Colonic mucosa (tissue), 4 donors: ENCODE measurements at places on chromosomes 4 and X.
A peak's percentile ranks its signal among the peaks of the same experiment; 100 is the strongest.

GRCh38 chr4:152539556-152540292, 3.8 kb upstream of the FBXW7 start:
- no peak for DNase-seq

GRCh38 chr4:72525938-72526337, 43.1 kb downstream of the ADAMTS3 start:
- no peak for DNase-seq

DNA sequence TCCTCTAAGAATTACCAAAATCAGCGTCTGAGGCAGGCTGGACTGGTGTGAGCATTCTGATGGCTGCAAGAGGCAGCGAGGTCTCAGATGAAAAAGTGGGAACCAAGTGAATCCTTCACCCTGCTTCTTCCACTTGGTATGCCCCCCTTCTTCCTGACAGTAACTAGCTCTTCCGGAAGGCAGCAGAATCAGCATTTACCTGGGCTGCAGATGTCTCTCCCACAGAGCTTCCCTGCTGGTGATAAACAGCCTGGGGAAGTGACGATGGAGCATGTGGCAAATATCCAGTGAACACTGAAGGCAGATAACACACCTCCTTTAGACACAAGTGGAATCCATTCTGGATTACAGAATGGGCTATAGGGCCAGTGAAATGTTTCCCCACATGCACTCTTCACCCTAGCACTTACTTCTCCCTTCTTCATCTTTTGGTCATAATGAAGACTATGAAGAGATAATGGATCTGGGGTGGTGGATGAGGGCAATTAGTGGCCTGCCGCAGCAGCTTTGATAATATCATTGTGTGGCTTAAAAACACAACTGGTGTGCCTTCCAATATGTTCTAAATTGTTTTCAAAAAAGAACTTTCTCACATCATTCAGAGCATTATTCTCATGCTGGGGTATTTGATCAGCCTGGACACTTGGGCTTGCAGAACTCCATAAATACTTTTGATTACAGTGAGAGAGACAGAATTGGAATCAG, 60.8 kb upstream of the TBC1D9 start:
- no peak for DNase-seq

- no peak for DNase-seq
These were observed 231.5 kb downstream of the PCDH18 start for GRCh38 chr4:137300776-137301175.

DNA sequence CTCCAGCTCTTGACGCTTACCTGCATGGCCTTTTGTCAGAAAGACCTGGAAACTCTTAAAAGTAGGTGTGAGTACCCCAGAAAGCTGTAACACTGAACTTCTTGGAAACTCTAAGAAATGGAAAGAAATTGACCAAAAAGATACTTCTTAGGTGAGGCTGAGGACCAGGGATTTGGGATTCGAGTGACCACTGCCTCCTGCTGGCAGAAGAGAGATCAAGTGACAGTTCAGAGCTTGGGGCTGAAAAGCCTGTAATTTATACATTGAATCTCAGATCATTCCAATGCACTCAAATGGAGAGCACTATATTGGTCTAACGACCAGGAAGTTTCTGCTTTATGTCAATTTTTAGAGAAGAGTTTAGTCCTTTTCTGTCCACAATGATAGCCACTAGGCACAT, 204.6 kb downstream of the PDGFRA start:
- DNase-seq, result no peak

DNA sequence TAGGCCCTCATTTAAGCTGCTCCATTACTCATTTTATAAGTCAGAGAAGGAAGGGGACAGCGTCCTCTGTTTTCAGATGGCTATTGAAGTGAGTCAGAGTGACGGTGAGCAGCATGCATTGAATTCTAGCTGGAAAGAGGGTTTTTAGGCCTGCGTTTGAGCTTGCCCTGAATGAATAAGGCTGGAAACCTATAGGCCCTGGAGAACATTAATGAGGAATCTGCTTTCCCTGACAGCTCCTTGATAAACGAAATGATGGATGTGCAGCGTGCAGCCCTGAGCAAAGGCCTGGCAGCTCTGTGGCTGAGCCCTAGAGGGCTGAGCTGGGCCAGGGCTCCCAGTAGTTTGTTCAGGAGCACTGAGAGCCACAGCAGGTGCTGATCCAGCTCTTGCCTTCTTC, 33.4 kb downstream of the TBL1X start:
- DNase-seq, result no peak

- no peak for DNase-seq
These were observed 20.2 kb upstream of the MAP3K15 start for GRCh38 chrX:19535476-19535875.

GRCh38 chr4:159337041-159337440, 234.2 kb downstream of the RAPGEF2 start:
- no peak for DNase-seq

DNA sequence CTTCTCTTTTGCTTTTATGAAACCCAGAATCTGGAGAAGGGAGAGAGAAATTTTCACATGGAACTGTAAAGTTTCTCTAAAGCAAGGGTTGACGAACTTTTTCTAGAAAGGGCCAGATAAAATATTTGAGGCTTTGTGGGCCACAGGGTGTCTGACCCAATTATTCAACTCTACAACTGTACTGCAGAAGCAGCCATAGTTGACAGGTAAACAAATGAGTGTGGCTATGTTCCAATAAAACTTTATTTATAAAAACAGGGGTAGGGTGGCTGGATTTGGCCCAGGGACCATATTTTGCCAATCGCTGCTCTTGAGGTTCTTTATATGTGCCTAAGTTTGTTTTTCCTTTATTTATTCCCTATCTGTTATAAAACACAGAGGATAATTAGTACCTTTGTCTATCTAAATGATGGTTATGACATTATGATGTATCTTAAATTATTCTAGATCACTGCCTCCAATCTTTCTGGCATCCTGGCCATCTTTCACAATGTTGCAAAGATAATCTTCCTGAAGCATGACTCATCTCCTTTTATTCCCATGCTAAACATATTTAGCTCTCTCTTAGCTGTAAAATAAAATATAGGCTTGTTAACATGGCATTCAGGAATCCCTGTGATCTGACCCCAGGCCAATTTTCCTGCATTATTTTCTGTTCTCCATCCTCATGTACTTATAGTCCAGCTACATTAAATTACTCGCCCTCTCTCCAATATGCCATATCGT, 106.8 kb upstream of the CBLL2 start:
- no peak for DNase-seq

- DNase-seq, result peak; percentile 58
These were observed 15.0 kb downstream of the ADD1 start for GRCh38 chr4:2858451-2859217.

DNA sequence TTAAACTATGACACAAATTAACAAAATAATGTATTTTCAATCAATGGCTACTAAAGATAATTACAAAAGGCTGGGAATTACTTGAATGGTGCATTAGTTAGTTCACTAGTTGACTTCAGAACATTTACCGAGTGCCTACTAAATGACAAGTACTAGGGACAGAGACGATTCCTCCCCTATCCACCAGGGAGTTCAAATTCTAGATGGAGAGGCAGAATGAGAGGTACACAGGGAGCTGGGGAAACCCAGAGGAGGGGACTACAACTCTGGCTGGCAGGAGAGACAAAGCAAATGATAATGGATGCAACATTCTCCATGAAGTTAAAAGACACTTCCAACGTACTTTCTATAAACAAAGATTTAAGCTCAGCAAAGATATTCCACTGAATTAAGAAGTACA, 43.1 kb upstream of the MCF2 start:
- no peak for DNase-seq

GRCh38 chr4:152454398-152455011, 81.4 kb downstream of the FBXW7 start:
- DNase-seq, result no peak

- no peak for DNase-seq
These were observed 33.7 kb downstream of the ARHGAP24 start for GRCh38 chr4:85508654-85509053.

- peak; percentile 71 for DNase-seq
These were observed 54.6 kb upstream of the RAPGEF2 start for GRCh38 chr4:159048166-159048886.

- no peak for DNase-seq
These were observed 376.5 kb upstream of the MAD2L1 start for GRCh38 chr4:120443116-120443515.

- DNase-seq, result no peak
These were observed 3.2 kb upstream of the FGF2 start for GRCh38 chr4:122823476-122823875.

- DNase-seq, result no peak
These were observed 114.5 kb upstream of the ACSL4 start for GRCh38 chrX:109847257-109848187.

DNA sequence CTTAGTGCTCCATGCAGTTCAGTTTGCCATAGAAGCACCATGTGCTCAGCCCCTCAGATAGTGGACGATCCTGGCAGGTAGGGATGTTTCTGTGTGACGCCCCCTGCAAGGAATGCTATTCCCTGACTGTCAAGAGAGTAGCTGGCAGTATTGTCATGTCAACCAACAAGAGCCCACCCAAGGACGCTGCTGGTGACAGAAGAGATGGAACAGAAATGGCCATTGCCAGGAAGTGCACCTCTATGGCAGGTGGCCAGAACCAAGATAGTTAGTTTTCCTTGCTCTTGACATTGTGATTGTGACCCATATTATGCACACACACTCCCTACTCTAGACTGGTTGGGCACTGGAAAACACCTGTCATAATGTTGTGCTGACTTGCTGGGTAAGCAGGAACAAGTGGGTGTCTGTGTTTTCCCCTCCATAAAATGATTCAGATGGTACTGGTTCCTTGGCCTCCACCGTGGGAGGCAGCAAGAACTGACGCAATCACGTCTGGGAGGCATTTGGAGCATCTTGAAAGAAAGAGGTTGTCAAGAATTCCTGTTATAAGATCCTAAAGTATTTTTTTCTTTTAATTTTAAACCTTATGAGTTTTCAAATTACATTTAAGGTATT, 507.9 kb downstream of the MID1IP1 start:
- no peak for DNase-seq

GRCh38 chr4:167025670-167026069, 208.6 kb downstream of the SPOCK3 start:
- no peak for DNase-seq

DNA sequence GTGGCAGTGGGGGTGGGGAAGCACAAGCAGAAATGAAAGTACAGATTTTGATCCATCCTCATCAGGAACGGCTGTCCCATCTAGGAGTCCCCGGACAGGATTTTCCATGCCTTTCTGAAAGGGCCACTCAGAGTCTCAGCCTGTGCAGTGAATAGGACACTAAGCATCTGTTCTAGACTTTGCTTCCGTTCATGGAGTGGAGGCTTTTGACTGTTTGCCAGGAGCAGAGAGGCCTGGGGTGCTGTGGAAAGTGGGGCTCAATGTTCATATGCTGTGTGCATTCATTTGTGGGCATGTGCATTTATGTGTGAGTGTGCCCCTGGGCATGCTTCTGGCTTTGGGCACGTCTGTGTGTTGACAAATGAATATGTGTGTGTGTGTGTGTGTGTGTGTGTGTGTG, 25.6 kb upstream of the MAMLD1 start:
- DNase-seq, result no peak
